Activated CD8-positive, alpha-beta T cell treated with anti-CD3 and anti-CD28 coated beads, Interleukin-2, amount 10 ng/mL, durations not matched to agents 7 days and 5 days (primary cell): ENCODE measurements at places on chromosomes 1 and 21. TPM values are rescaled to one million over a fixed set of nuclear protein-coding genes. Genes with fewer than 3 reads are reported as not detected.

AVPR1B gene
- not detected for total RNA-seq

CHD5 gene
- 0.47 TPM for total RNA-seq

AGTRAP gene
- 82.5 TPM for total RNA-seq

P3R3URF gene
- not detected for total RNA-seq

- peaks cover 39% of the 10 kb centered on the region for H3K36me3 ChIP-seq
- H3K4me1 ChIP-seq: no peaks in the 10 kb centered on the region
- H3K4me3 ChIP-seq: no peak overlapping the region
Observed at GRCh38 chr1:220182656-220183055, 88.7 kb downstream of the IARS2 start.

DNA sequence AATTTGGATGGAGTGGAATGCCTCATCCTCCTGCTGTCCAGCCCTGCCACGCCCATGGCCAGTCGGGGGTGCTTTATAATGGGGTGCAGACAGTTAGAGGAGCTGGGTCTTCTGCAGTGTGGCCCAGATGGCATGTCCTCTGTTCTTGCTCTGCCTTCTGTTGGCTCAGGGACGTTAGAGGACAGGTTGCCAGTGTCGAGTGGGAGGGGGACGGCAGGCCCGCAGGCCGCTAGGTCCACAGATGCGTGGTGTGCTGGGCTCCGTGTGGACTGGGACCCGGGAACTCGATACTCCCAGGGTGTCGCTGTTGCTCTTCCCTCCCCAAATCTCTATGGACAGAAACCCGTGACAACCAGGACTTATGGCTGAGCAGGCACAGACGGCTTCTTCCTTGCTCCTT lies 33.3 kb downstream of the SIM2 start:
- H3K27ac ChIP-seq: no peak overlapping the region
- H3K4me1 ChIP-seq: no peaks in the 10 kb centered on the region
- no peak overlapping the region for H3K4me3 ChIP-seq
- no peak for DNase-seq
- H3K27me3 ChIP-seq: no peaks in the 10 kb centered on the region

DNA sequence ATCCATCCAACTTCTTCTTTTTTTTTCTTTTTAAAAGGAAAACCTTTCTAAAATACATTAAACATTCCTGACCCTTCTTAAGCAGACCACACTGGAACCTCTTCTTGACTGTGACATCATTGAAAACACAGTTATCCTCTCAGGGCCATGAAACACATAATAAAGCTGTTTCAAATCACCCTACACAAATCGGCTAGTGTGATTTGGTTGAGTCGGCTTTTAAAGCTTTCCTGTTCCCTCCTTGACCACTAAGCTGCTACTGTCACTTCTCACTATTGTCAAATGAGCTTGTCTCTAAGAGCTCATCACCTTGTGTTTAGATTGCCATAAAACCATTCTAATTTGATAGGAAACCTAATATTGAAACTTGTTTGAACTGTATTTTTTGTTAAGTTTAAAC lies 5.9 kb downstream of the USP24 start:
- no peaks in the 10 kb centered on the region for H3K27me3 ChIP-seq
- no peak overlapping the region for H3K27ac ChIP-seq
- peaks cover 74% of the 10 kb centered on the region for H3K4me1 ChIP-seq
- peaks cover 34% of the 10 kb centered on the region for H3K36me3 ChIP-seq
- no peak overlapping the region for H3K4me3 ChIP-seq

- H3K4me1 ChIP-seq: peaks cover 30% of the 10 kb centered on the region
- peaks cover 4% of the 10 kb centered on the region for H3K36me3 ChIP-seq
- H3K27ac ChIP-seq: no peak overlapping the region
- peaks cover 13% of the 10 kb centered on the region for H3K27me3 ChIP-seq
- no peak overlapping the region for H3K4me3 ChIP-seq
Observed at GRCh38 chr1:228768355-228769000, 33.2 kb downstream of the RHOU start.

- H3K4me3 ChIP-seq: no peak overlapping the region
- peaks cover 2% of the 10 kb centered on the region for H3K27me3 ChIP-seq
- no peaks in the 10 kb centered on the region for H3K4me1 ChIP-seq
- H3K27ac ChIP-seq: no peak overlapping the region
- H3K36me3 ChIP-seq: no peaks in the 10 kb centered on the region
- no peak for DNase-seq
Observed at GRCh38 chr1:232704256-232704655, 74.3 kb upstream of the SIPA1L2 start.

- no peaks in the 10 kb centered on the region for H3K27me3 ChIP-seq
- no peak overlapping the region for H3K4me3 ChIP-seq
- no peak for DNase-seq
- no peak overlapping the region for H3K27ac ChIP-seq
- no peaks in the 10 kb centered on the region for H3K4me1 ChIP-seq
Observed at GRCh38 chr21:37817242-37817641, 99.0 kb downstream of the KCNJ6 start.

- H3K4me1 ChIP-seq: no peaks in the 10 kb centered on the region
- no peak overlapping the region for H3K27ac ChIP-seq
- no peak overlapping the region for H3K4me3 ChIP-seq
- H3K36me3 ChIP-seq: peaks cover 11% of the 10 kb centered on the region
Observed at GRCh38 chr1:8745346-8745745, 72.1 kb downstream of the RERE start.

DNA sequence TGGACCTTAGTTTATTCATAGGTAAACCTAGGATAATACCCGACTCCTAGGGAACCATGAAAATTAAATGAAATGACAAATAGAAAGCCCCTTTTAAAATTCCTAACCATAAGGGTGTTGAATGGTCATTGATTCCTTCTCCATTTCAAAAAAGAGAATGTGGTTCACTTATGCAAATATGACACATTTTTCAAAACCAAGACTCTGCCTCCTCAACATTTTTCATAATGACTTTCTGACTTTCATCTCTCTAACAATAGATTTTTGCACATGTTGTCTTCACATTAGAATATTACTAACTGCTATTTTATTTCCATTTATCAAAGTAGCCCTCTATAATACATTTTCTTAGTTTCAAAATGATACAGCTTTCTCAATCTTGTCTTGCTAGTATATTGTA lies 169.1 kb downstream of the NTNG1 start:
- H3K4me1 ChIP-seq: no peaks in the 10 kb centered on the region
- no peaks in the 10 kb centered on the region for H3K27me3 ChIP-seq
- no peak overlapping the region for H3K4me3 ChIP-seq
- no peak for DNase-seq
- H3K36me3 ChIP-seq: no peaks in the 10 kb centered on the region
- no peak overlapping the region for H3K27ac ChIP-seq
